ENCODE measurements at places on chromosomes 4 and X. TPM values are rescaled to one million over a fixed set of nuclear protein-coding genes. Genes with fewer than 3 reads are reported as not detected.

- DNase-seq: no peak
Observed at GRCh38 chr4:128830906-128831503, 21.5 kb downstream of the JADE1 start.

GRCh38 chr4:86927843-86928395 is 6.9 kb upstream of the AFF1 start:
- DNase-seq: no peak

- DNase-seq: no peak
Observed at GRCh38 chrX:46838974-46839480, 2.2 kb downstream of the RP2 start.

GRCh38 chr4:183349673-183350072 is 27.4 kb upstream of the CLDN24 start:
- no peak for DNase-seq

DNA sequence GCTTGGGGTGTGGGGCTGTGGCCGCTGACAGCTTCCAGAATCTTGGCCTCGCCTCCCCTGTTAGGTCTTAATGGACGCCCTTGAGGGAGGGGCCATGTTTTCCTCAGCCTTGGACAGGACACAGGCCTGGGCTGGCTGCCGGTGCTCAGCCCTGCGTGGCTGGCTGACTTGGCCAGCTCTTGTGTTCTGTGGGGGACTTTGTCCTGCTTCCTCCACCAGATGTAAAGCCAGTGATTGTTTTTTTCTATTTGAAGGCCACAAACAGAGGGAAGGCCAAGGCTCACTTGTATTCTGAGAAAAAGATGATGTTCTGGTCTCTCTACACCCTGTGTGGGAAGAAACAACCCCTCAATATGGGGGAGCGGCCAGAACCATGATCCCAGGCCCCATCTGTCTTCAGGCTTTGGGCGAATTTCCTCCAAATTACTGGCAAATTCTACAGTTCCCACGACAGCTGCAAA is 71.3 kb downstream of the HTRA3 start:
- no peak for DNase-seq

The TCEAL3 gene
- 19.1 TPM for total RNA-seq
